Hepatocyte (in vitro differentiated cells): ENCODE measurements at places on chromosomes 11 and 22. TPM values are rescaled to one million over a fixed set of nuclear protein-coding genes. Genes with fewer than 3 reads are reported as not detected.

SOX6 gene
- 75.7 and 90.4 TPM in 2 replicates for total RNA-seq

DNA sequence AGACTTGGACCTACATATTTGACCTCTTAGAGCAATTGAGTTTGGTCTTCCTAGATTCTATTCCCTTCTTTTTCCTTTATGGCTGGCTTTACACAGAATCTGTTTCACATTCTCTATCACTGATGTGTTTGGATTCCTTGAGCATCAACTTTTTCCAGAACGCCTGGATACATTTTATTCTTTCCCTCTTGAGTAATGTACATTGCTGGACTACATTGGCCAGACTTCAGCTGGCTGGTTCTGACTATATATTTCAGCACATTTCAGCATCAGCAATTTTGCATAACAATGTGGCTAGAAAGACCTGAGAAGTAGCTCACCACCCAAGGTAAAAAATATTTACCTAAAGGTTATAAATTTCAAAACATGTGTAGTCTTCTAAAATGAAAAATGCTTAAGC lies 2198.2 kb upstream of the RAG2 start:
- H3K27me3 ChIP-seq: no peaks in the 10 kb centered on the region
- H3K4me1 ChIP-seq: no peaks in the 10 kb centered on the region

DNA sequence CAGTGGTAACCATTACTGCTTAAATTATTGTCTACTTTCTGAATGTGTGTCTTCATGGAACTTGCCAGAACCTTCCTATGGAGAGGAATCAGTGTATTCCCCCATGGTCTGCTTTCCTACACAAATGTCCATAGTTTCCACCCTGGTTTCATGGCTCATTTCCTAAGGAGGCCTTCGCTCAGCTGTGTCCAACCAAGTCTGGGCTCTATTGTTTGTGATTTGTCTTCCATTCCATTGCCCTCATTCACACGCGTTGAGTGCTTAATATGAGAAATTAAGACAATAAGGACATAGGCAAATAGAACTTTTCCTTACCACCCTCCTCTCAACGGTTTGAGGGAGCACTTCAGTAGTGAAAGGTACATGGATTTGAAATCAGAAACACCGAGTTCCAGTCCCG lies 510.6 kb downstream of the NTM start:
- no peaks in the 10 kb centered on the region for H3K4me1 ChIP-seq
- no peak overlapping the region for H3K4me3 ChIP-seq
- H3K36me3 ChIP-seq: no peaks in the 10 kb centered on the region
- no peak overlapping the region for H3K27ac ChIP-seq

- no peak for DNase-seq
- no peaks in the 10 kb centered on the region for H3K27me3 ChIP-seq
- no peak overlapping the region for H3K4me3 ChIP-seq
- H3K27ac ChIP-seq: peak overlapping the region; percentile 23
- no peaks in the 10 kb centered on the region for H3K36me3 ChIP-seq
Observed at GRCh38 chr22:45200860-45201511, 37.3 kb downstream of the NUP50 start.

GRCh38 chr22:37379722-37380121 lies 47.6 kb downstream of the ELFN2 start:
- peaks cover 5% of the 10 kb centered on the region for H3K4me1 ChIP-seq
- H3K27me3 ChIP-seq: no peaks in the 10 kb centered on the region
- H3K27ac ChIP-seq: no peak overlapping the region
- no peak overlapping the region for H3K4me3 ChIP-seq

DNA sequence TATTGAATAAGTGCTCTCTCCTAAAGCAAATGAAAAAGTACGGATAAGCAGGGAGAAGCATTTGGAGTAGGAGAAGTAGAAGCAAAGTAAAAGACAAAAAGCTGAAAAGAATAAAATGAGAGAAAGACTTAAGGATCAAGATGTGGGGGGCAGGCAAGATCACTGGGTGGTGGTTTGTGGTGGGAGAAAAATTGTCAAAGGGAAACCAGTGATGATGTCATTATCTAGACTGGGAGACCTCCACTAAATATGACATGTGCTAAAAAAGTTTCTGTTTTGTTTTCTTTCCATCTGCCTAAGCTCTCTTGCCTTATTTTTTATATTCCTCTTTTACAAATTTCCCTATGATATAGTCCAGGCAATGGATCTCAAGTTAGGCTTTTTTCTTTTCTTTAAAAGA lies 14.8 kb upstream of the MAML2 start:
- H3K27me3 ChIP-seq: no peaks in the 10 kb centered on the region
- H3K4me1 ChIP-seq: no peaks in the 10 kb centered on the region
- no peaks in the 10 kb centered on the region for H3K36me3 ChIP-seq
- no peak overlapping the region for H3K4me3 ChIP-seq
- H3K27ac ChIP-seq: no peak overlapping the region
- no peak for DNase-seq
